Activated CD8-positive, alpha-beta memory T cell treated with anti-CD3 and anti-CD28 coated beads for 48 hours (primary cell): ENCODE measurements at places on chromosomes 2 and 18.

DNA sequence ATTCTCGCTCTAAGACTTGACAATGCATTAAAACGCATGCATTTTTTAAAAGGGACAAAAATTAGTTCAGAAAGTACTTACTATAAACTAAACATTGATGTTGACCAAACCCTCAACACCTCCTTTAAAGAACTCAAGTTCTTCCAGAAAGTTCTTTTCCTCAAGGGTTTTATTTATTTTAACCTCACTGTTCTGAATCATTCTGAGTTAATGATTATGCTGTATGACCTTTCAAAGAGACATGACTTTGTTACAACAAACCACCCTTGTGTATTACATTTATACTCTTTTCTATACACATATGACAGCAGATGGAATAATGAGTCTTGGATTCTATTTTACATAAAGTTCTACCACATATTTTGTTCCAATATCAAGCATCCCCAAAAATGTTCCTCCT is 139.8 kb upstream of the CCDC150 start:
- no peak for DNase-seq

DNA sequence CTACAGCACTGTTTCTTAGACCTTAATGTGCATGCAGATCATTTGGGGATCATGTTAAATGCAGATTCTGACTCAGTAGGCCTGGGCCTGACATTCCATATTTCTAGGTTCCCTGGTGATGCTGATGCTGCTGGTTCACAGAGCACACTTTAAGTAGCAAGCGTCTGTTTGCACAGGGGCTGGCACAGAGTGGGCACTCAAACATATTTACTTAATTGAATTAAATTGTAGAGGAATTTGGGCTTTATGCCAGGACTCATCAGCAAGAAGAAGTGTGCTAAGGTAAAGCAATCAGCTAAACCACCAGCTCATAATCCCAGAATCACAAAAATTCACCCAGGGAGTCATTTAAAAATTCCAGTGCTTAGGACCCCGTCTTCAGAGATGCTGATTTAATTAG is 25.1 kb upstream of the INPP4A start:
- no peak for DNase-seq

- no peak for DNase-seq
Measured at GRCh38 chr18:9987345-9987744, 73.5 kb downstream of the VAPA start.

GRCh38 chr18:66632756-66633155 is 28.9 kb upstream of the CDH19 start:
- DNase-seq: no peak

- DNase-seq: no peak
Measured at GRCh38 chr2:20143263-20143662, 81.7 kb downstream of the SDC1 start.

GRCh38 chr2:103028181-103028580 is 266.4 kb downstream of the TMEM182 start:
- no peak for DNase-seq

DNA sequence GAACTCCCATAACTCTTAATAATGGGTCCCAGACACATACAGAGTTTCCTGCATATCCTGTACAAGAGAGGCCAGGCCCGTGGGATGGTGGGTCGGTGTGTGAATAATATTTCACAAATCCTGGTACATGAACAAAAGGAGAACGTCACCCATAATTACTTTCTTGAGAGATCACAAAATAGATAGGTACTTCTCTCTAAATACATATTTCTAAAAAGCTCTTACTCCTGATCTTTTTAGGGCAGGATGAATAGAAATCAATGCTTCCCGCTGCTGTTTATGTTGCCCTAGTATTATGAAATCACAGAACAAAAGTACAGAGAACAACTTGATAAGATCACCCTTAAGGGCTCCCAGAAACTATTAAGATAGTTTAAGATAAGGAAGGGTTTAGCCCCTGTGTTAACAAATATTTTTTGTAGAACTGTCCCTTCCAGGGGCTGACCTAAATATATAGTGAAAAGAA is 5.4 kb downstream of the IRS1 start:
- DNase-seq: no peak

- no peak for DNase-seq
Measured at GRCh38 chr2:106781196-106781595, 104.8 kb downstream of the ST6GAL2 start.
